Right atrium auricular region (tissue), 2 donors: ENCODE measurements at places on chromosomes 2 and 18. TPM values are rescaled to one million over a fixed set of nuclear protein-coding genes. Genes with fewer than 3 reads are reported as not detected.

Gene FRZB
- 1.8 TPM for total RNA-seq

DNA sequence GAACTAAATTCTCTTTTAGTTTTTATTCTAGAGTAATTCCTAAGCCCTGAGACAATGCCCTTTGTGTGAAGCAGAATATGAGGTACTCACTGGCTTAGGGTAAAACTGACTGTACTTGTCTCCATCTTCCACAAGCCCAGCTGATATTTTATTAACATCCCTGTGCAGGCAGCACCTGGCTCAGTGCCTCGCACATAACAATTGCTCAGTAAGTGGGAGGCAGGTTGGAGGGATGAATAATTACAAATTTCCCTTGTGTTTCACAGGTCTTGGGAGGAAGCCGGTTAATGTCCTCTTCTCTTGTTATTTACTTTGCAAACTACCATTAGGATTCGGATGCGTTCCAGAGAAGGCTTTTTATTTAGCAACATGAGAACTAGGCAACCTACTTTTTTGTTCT, 249.8 kb upstream of the FSHR start:
- DNase-seq, result no peak

Gene MPP4
- total RNA-seq, result 0.35 TPM

Gene CPO
- total RNA-seq, result not detected

Gene DSEL
- 4.7 TPM for total RNA-seq

- DNase-seq, result no peak
Observed at GRCh38 chr2:176004934-176005333, 2.9 kb upstream of the LNPK start.

Gene ZNF385B
- 23.2 TPM for total RNA-seq

DNA sequence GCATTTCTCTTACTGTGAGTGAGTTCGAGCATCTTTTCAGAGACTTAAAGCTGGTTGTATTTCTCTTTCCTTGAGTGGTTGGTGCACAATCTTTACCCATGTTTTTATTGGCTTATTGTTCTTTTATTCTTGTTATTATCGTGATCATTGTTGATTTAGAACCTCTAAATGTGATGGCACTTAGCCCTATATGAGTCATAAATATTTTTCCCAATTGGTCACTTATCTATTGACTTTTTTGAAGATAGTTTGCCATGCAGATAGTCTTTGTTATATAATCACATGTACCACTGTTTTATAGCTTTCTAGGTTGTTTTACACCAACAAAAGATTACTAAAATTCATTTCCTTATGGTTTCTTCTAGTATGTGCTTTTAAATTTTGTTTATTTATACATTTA, 141.6 kb upstream of the MSH6 start:
- DNase-seq, result no peak

Gene EGR4
- total RNA-seq, result not detected

Gene CASP10
- total RNA-seq, result 3.5 TPM

DNA sequence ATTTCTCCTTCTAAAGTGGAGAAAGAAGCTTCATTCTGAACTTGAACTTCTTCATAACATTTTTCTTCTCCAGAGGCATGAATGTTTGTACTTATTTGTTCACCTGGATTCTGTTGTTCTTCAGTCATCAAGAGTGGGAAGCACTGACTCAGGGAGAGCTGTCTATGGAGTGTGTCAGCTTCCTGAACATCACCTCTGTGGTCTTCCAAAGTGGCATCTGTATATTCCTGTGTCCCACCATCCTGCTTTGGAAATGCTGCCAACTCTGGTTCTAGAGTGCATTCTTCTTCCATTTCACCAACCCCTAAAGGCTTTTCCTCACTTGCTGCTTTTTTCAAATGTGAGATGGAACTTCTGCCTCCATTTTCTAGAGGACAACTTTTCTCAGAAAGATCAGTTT, 59.5 kb downstream of the TTN start:
- no peak for DNase-seq
